Effector CD4-positive, alpha-beta T cell (primary cell): ENCODE measurements at places on chromosomes 2 and 18.

GRCh38 chr2:126874961-126875360, 23.7 kb upstream of the TEX51 start:
- DNase-seq: no peak

- no peak for DNase-seq
Measured at GRCh38 chr2:36147670-36148390, 207.7 kb upstream of the CRIM1 start.

DNA sequence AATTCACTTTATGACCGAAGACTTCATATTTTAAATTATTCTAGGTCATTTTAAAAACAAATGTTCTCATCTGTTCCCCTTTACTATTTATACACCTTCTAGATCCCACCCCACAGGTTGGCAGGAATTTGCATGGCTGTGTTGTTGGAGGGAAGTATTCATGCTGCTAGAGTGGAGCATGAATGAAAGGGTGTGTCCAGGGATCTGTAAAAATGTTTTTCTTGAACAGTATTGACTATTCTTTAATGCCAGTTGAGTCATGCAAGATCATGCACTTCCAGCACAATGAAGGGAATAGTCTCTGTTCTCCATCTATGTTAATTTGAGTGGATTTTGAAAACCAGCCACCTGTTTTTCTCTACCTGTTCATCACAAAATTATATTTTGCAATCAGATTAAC, 52.0 kb upstream of the COL3A1 start:
- no peak for DNase-seq

GRCh38 chr2:205837663-205838062, 155.4 kb downstream of the NRP2 start:
- no peak for DNase-seq
